ENCODE measurements at places on chromosomes 11 and 22.

DNA sequence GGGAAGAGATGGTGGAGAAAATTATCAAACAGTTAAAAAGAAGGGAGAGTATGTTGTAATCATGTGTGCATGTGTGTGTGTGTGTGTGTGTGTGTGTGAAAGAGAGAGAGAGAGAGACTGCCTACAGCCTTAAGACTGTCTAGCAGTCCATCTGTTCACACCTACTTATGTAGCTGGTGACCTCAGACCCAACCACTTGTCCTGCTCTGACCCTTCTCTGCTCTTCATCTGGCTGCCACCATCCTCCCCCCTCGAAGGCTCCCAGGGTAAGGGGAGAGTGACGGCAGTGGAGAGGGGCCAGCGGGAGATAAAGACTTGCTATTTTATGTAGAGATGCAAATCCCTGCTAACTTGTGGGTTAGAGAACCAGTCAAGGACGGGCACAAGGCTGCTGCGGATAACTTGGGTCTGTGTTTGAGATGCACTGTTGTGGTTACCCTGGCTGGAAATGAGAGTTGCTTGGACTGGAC is 24.9 kb upstream of the GRAMD1B start:
- no peak for DNase-seq

GRCh38 chr22:33429281-33429680 is 371.1 kb upstream of the SYN3 start:
- no peak for DNase-seq

GRCh38 chr11:10320736-10321465 is 16.0 kb downstream of the ADM start:
- no peak for DNase-seq

- DNase-seq: no peak
These were observed 372.1 kb downstream of the FAT3 start for GRCh38 chr11:92596596-92597317.

GRCh38 chr22:26342745-26343410 is 86.2 kb upstream of the ASPHD2 start:
- no peak for DNase-seq

DNA sequence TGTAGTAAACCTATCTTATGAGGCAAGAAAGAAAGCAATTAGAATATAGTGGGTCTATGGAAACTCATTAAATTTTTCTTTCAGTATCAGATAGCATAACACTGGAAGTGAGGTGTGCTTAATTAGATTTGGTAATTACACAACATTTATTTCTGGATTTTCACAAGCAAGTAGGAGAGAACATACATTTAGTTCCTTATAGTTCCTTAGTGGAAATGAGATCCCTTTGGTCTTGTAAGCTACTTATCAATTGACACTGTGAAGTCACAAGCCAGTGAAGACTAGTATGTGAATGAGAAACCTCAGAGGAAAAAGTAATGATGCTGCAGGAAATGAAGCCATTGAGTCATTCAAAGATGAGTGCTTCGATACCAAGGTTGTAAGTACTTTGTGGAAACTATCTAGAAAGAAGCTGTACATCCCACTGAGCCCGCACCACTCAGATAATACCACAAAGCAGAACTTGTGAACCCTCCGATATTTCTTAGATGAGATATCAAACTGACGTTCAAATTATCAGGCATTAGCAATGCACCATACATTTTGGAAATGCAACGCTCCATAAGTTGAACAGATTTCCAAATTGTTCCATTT is 53.5 kb downstream of the ENTHD1 start:
- no peak for DNase-seq

- DNase-seq: no peak
These were observed 23.9 kb upstream of the RBFOX2 start for GRCh38 chr22:36052505-36052941.

GRCh38 chr22:29400576-29400975 is 12.2 kb upstream of the AP1B1 start:
- DNase-seq: no peak

GRCh38 chr22:50000587-50001387 is 11.8 kb downstream of the IL17REL start:
- no peak for DNase-seq

DNA sequence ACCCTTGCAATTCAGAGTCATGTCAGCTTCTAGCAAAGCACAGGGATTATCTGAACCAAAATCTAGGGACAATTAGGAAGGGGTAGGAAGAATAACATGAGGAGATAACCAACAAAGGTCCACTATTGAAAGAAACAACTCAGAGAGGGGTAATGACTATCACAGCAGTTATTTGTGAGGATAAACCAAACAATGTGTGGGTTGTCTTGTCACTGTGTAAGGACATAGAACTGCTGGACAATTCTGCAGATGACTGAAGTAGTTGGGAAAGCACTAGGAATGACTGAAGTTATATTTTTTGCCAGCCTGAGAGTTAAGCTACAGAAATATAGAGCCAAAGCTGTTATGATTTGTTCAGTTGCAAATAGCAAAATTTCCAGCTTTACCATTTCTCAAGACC is 858.4 kb upstream of the CCDC90B start:
- DNase-seq: no peak

GRCh38 chr22:24975813-24976341 is 23.4 kb downstream of the KIAA1671 start:
- DNase-seq: no peak

GRCh38 chr11:1148752-1149180 is 9.0 kb upstream of the MUC5AC start:
- DNase-seq: no peak

- DNase-seq: no peak
These were observed at the start of gene LRFN4 for GRCh38 chr11:66856496-66857233. Gene LRFN4, plus strand, starts transcription at chr11:66857064. Its CDS starts 681 bp downstream, at chr11:66857745.

DNA sequence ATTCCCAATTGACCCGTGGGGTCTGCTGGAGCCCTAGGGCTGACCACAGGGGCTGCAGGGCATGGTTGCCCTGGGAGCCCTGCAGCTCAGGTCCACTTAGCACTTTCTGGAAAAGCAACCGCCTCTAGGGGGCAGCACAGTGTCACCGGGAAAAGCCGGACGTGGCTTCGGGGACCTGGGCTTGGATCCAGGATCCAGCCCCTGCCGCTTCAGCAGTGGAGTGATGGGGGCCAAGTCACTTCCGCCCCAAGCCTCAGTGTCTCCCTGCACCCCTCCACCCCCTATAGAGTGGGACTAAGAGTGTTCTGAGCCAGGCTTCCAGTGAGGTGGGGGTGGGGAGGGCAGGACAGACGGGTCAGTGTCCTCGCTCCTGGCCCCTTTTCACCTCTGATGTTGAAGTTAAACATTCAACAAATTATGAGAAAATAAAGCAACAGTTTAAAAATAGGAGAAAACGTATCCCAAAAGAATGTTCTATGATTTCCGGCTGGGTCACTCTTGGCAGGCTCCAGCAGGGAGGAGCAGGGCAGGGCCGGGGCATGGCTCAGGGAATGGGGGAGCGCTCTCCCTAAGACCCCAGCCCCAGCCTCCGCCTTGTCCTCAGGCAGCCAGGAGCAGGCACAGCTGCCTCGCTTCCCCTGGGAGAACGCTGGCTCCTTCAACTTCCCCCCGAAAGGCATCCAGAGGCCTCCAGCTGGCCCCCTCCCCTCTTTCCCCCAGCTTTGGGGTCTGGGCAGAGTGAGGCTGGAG is 96.5 kb upstream of the FGF3 start:
- no peak for DNase-seq

GRCh38 chr11:17508791-17509190 is 32.1 kb upstream of the ABCC8 start:
- DNase-seq: no peak

- DNase-seq: no peak
These were observed 30.2 kb downstream of the UQCR10 start for GRCh38 chr22:29797351-29797750.

GRCh38 chr11:64879244-64879900 is 951 bp upstream of the EHD1 start:
- no peak for DNase-seq

DNA sequence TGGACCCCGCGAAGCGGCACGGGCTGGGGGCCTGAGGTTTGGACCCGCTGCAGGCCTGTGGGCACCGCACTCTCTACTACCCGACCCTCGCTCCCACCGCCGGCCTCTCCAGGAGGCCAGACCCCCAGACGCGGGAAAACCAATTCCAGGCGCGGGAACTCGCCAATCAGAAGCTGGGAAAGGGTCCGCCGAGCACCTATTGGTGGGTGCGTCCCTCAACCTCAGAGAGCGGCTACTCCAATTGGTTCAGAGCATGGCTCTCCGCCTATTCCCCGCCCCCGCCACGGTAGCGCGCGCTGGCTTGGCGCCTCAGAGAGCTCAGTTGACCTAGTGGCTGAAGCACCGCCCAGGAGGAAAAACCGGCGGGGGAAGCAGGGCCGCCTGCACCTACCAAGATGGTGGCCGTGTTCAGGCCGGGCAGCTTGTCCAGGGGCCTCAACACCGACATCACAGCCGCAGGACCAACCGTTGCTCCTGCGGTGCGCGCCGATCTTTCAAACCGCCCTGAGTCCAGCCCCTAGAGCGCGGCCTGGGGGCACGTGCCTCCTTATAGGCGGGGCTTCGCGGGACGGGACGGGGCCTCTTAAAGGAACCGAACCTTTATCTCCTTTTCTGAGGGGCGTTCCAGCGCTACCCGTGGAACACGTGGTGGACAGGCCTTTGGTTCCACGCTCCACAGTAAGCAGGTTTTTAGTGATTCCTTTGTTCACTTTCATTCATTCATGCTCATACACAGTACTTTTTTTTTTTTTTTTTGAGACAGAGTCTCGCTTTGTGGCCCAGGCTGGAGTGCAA is at the start of gene CENPM:
Gene CENPM (minus strand): TSS at position 524 of the 795 bp plus-strand sequence. CDS start 76 bp downstream, at position 448.
- peak; percentile 66 for DNase-seq

DNA sequence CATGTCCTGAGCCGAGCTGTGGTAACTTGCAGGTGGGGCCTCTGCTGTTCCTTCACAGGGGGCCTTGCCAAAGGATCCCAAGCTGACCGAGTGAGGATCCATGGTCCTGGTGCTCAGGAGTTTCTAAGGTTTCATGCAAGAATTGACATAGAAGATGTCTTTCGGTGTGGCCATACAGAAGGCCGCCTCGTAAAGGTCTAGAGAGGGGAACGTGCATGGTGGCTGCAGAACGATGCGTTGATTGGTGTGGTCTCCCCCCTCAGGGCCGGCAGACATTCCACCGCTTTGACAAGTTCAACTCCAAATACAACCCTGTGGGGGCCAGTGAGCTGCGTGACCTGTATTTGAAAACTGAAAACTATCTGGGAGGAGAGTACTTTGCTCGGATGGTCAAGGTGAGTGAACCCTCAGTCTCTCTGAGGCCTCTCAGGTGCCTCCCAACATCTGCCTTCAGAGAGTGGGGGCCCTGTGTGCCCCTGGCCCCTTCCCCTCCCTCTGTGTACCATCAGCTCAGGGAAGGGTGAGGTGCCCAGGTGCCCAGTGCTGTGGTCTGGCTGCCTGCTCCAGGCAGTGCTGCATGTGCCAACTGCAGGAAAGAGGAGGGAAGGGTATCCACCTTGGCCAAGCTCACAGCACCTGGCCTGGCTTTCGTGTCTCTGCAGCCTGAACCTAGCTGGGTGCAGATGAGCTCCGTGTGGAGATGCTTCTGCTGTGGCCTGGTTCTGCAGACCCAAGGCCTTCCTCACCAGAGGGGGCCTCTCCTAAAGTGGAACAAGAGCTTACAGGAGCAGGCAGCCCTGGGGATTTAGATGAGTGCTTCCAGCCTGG is 39.8 kb downstream of the AMPD3 start:
- DNase-seq: no peak

GRCh38 chr22:20015971-20016733 is 471 bp downstream of the ARVCF start:
- DNase-seq: no peak

Measured in stimulated activated CD8-positive, alpha-beta memory T cell treated with anti-CD3 and anti-CD28 coated beads, Interleukin-7, amount 100 ng/mL, for 1 hour (primary cell).